ENCODE measurements at places on chromosomes 5 and 9.

- DNase-seq, result no peak
Measured at GRCh38 chr9:137162505-137163364, 7.1 kb downstream of the LRRC26 start.

DNA sequence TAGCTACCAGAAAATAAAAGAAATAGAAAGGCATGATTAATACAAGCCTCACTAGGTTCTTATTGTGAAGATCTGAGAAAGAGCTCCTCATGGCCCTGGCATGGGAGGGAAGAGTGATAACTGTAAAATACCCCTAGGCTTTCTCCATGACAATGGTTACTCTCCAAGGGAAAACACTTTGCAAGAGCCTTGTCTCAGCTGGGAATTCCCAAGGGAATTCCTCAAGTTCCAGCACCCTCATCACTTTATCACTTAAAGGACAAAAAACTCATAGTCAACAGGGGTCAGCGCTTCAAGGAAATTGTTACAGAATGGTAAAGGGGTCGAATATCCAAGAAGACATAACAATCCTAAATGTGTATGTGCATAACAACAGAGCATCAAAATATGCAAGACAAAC lies 21.2 kb downstream of the SYK start:
- no peak for DNase-seq

DNA sequence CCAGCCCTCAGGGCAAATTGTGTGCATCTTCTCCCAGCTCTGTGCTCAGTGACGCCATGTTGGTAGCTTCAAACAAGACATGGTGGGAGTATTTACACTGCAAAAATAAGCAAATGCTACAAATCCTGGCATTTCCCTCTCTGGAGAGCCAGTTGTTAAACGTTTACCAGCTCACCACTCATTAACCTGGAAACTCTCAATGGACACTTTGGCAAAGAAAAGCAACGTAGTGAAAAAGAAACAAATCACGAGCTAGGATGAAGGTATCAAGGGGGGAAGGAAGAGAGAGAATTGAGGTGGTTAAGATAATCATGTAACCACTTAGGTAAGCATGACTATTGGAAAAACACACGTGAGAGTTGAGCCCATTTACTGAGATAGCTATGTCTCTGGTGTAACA lies 72.5 kb downstream of the MRPS30 start:
- DNase-seq, result no peak

GRCh38 chr9:18371621-18372020 lies 102.3 kb upstream of the ADAMTSL1 start:
- DNase-seq, result no peak

- no peak for DNase-seq
Measured at GRCh38 chr9:121576281-121577075, 75.0 kb upstream of the DAB2IP start.

DNA sequence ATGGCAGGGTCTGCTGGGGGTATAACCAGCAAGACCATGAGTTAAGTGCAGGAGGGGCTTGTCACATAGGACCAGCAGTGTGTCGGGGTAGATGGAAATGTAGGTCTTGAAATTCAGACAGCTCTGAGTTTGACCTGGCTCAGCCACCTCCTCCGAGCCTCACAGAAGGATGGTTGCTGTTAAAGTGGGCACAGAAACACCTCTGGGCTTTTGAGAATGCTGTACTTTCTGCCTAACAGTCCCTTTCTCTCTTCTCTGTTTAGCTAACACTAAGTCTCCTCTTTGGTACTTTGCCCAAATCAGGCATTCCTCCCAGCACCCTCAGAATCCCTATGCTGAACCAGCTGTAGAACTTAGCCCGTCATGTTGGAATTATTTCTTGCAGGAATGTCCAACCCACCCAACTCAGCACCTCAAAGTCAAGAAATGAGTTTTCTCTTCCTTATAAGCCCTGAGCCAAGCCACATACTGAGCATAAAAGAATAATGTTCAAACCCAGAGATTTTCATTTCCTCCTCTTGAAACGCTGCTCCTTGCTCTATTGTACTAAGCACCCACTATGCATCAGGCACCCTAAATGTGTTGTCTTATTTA lies 41.7 kb upstream of the MATR3 start:
- no peak for DNase-seq

GRCh38 chr9:14593406-14593805 lies 99.8 kb downstream of the ZDHHC21 start:
- no peak for DNase-seq

- DNase-seq, result no peak
Measured at GRCh38 chr5:150649108-150650020, 8.9 kb downstream of the SYNPO start.

- no peak for DNase-seq
Measured at GRCh38 chr5:151660616-151661495, 25.9 kb downstream of the SPARC start.

DNA sequence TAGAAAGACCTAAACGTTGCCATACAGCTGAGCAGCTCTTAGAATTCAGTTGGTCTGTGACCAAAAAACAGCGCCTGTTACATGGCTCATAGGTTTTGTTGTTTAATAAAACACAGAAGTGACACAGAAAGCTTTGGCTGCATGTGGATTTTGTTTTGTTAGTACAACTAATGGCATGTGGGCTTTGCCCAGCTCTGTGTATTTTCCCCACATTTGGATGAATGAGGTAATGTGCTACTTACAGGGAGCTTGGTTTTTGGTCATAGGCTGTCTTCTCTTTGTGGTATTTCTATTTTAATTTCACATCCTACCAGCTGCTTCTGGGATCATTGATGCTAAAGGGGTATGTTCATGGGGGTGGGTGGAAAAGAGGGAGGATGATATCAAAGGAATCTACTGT lies 37.0 kb upstream of the POU4F3 start:
- no peak for DNase-seq

DNA sequence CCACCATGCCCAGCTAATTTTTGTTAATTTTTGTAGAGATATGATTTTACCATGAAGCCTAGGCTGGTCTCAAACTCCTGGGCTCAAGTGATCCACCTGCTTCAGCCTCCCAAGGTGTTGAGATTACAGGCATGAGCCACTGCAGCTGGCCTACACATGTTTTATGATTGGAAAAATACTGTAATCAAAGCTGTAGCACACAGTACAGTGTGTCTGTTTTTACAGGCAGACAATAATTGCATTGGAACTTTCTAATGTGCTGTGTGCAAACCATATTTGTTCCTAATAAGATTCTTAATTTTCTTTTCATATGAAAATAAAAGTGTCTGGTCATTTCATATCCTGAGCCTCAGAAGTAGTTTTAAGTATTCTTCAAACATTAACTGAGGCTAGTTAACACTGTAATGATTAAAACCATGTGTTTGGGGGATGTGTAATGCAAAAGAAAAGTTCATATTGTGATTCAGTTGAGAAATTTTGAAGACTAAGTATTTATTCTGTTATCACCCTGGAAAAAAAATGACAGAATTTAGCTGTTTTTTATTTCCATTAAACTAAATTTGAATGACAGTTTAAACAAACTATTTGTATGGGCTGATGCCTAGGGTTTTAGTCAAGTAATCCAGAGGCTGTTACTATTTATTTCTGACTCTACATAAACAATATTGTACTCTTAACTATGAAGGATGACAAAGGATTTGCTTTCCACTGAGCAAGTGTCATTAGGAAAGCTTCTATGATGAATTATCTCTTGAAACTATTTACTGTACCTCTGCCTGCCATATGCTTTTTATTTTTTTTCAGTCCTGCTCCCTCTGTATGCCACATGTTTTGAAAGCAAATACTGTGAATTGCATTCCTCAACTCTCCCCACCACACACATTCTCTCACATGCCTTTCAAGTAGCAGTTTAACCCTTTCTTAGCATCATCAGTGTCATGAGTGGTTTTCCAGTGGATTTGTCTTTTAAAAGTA lies 111.5 kb downstream of the MTREX start:
- no peak for DNase-seq

DNA sequence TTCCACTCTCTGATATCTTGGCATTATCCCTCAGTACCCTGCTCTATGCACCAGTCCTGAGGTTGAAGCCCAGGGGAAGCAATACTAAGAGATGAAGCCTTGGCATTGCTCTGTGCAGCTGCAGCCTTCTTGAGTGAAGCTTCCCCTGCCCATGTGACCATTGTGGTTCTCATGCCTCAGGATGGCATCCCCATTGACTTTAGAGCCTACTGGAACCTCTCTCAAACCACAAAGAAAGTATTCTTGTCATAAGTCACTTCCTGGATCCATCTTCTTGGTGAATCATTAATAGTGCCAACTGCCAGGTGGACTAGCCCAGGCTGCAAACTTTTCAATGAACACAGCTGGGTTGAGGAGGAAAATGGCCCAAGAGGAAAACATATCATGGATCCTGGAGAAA lies 283.9 kb upstream of the RFX3 start:
- no peak for DNase-seq

DNA sequence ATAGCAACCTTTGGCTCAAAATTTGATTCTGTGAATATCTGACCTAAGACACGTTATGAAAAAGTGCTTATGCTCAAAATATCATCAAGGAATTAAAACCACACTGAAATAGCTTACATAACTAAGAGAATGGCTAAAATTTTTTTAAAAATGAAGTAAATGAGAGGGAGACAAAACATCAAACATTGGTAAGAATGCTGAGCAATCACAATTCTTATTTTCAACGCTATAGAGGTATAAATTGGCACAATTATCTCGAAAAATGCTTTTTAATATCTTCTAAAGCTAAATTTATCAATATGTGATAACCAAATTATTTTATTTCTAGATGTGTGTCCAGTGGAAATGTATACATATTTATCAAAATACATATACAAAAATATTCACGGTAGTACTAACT lies 381.3 kb downstream of the ANXA1 start:
- no peak for DNase-seq

DNA sequence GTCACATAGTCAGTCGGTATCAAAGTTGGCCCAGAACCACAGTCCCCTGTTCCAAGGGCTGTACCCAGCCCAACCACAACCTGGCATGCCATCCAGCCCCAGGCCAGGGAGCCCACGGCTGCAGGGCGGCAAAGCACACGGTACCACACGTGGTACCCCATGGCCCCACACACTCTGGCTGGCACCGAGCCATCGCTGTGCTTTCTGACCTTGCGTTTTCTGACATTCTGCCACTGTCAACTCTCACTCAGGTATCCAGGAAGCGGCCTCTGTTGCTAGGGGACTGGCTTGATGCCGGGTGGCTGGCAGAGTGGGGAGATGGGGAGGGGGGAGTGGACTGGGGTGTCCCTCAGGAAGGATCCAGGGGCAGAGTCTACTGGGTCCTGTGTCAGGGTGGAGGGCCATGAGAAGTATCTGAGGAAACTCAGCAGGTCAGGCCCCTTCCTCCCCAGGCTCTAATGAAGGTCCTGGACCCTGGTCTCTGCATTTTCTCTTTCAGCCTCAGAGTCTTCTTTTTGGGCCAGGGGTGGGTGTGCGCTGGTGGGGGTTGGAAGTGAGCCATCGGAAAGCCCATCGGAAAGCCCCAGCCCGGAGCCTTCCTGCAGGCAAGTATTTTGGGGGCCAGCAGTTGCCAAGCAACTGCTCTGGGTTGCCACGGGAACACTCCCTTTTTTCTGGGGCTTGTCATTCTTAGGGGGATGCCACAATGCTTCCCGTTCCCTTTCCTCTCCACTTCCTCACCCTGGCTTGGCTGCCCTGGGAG lies 21.0 kb upstream of the RALGDS start:
- DNase-seq, result peak; percentile 91

GRCh38 chr9:92253656-92254055 lies 39.8 kb downstream of the IARS1 start:
- DNase-seq, result no peak
